GM23248 (cell line): ENCODE measurements at places on chromosomes 5 and 9. TPM values are rescaled to one million over a fixed set of nuclear protein-coding genes. Genes with fewer than 3 reads are reported as not detected.

DMRT3 gene
- total RNA-seq = not detected in 2 replicates

SPINK13 gene
- not detected in 2 replicates for total RNA-seq

SPINK6 gene
- total RNA-seq = not detected in 2 replicates

BHMT2 gene
- 4.4 and 15.9 TPM in 2 replicates for total RNA-seq

DNA sequence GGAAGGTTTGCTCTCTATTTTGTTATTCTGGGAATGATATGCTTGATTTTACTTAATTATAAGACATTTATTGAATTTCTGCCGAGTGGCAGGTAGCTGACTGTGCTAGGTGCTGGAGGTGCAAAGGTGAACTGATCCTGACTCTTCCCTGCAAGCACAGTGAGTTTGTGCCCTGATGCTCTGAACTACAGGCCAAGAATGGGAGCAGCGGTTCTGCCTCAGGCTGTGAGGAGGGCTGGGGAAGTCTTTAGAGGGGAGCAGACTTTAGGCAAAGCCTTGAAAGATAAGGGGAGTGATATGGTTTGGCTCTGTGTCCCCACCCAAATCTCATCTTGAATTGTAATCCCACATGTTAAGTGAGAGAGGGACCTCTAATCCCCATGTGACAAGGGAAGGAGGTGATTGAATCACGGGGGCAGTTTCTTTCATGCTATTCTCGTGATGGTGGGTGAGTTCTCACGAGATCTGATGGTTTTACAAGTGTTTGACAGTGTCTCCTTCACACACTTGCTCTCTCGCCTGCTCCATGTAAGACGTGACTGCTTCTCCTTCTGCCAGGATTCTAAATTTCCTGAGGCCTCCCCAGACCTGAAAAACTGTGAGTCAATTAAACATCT lies 73.1 kb downstream of the NDFIP1 start:
- DNase-seq = no peak

- no peak for DNase-seq
Measured at GRCh38 chr5:179595916-179596315, 27.6 kb downstream of the HNRNPH1 start.

DNA sequence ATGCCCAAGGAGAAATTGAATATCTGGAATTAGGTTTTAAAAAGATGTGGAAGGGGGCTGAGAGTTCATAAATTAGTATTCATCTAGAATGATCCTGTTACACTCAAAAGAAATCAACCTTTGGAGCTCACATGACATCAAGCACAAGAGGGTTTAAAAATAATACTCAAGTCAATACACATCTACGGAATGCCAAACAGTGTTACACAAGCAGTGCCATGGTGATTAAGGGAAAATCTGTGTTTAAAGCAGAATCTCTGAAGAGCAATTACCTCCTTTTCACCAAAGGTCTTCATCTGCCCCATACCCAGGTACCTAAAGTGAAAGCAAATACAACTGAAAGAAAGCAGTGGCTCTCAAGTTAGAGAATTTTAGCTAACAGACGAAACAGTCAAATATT lies 261.6 kb downstream of the NFIB start:
- no peak for DNase-seq
